ENCODE measurements at places on chromosomes 7 and 10. TPM values are rescaled to one million over a fixed set of nuclear protein-coding genes. Genes with fewer than 3 reads are reported as not detected.

- peaks cover 91% of the 10 kb centered on the region for H3K36me3 ChIP-seq
- H3K4me1 ChIP-seq = peaks cover 10% of the 10 kb centered on the region
- no peak overlapping the region for H3K27ac ChIP-seq
- H3K4me3 ChIP-seq = no peak overlapping the region
- no peaks in the 10 kb centered on the region for H3K27me3 ChIP-seq
These were observed 162.3 kb downstream of the MLLT10 start for GRCh38 chr10:21696302-21696701.

- no peak overlapping the region for H3K27ac ChIP-seq
- peak; percentile 52 for ATAC-seq
- H3K4me3 ChIP-seq = peak overlapping the region; percentile 40
- H3K4me1 ChIP-seq = peaks cover 10% of the 10 kb centered on the region
- no peaks in the 10 kb centered on the region for H3K36me3 ChIP-seq
- no peaks in the 10 kb centered on the region for H3K27me3 ChIP-seq
These were observed 182.7 kb upstream of the LYZL2 start for GRCh38 chr10:30812018-30812851.

- H3K36me3 ChIP-seq = peaks cover 40% of the 10 kb centered on the region
- no peak overlapping the region for H3K4me3 ChIP-seq
- no peaks in the 10 kb centered on the region for H3K4me1 ChIP-seq
- H3K27ac ChIP-seq = no peak overlapping the region
These were observed 41.1 kb upstream of the PRKAR1B start for GRCh38 chr7:767941-768731.

GRCh38 chr10:72765051-72765745 is 73.3 kb downstream of the MCU start:
- H3K4me3 ChIP-seq = no peak overlapping the region
- no peaks in the 10 kb centered on the region for H3K27me3 ChIP-seq
- no peak for ATAC-seq
- H3K4me1 ChIP-seq = no peaks in the 10 kb centered on the region

GRCh38 chr7:46908770-46909169 is 673.1 kb downstream of the TNS3 start:
- no peak for ATAC-seq
- no peak overlapping the region for H3K4me3 ChIP-seq

The MACC1 gene
- total RNA-seq = 1.5 TPM

The CPED1 gene
- total RNA-seq = not detected

DNA sequence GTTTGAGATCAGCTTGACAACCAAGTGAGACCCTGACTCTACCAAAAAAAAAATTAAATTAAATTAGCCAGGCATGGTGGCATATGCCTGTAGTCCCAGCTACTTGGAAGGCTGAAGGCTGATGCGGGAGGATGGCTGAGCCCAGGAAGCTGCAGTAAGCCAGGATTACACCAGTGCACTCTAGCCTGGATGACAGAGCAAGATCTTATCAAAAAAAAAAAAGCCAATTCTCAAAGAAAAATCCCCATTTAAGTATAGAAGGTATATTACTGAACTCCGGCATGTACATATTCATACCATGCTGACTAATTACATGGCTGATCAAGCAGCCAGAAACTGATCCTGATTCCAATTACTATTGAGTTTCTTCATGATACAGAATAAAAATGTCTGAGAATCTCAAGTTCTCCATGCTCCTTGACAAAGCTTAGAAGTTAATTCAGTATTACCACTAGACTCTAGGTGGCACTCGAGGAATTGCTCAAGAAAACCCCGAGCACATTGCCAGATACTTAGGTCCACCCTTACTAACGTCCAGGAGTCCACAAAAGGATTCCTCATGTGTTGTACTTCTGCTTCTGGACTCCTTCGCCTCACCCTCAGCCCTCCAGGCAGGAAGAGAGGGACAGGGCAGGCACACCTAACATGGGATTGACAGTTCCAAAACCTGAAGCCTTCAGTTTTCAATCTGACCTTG is 148.9 kb downstream of the PARD3 start:
- no peaks in the 10 kb centered on the region for H3K36me3 ChIP-seq
- peaks cover 7% of the 10 kb centered on the region for H3K27me3 ChIP-seq
- no peaks in the 10 kb centered on the region for H3K4me1 ChIP-seq
- no peak for ATAC-seq
- H3K27ac ChIP-seq = no peak overlapping the region

The SPDYE3 gene
- total RNA-seq = not detected

- peak overlapping the region; percentile 19 for H3K4me3 ChIP-seq
- H3K27ac ChIP-seq = peak overlapping the region; percentile 77
- peak; percentile 44 for ATAC-seq
- H3K36me3 ChIP-seq = peaks cover 98% of the 10 kb centered on the region
- peaks cover 49% of the 10 kb centered on the region for H3K4me1 ChIP-seq
- no peaks in the 10 kb centered on the region for H3K27me3 ChIP-seq
These were observed 13.9 kb downstream of the HNRNPA2B1 start for GRCh38 chr7:26186364-26187311.

- peaks cover 5% of the 10 kb centered on the region for H3K27me3 ChIP-seq
- H3K36me3 ChIP-seq = no peaks in the 10 kb centered on the region
- no peak overlapping the region for H3K27ac ChIP-seq
- no peak for ATAC-seq
These were observed 465.0 kb downstream of the GRID1 start for GRCh38 chr10:85901599-85901998.

The LFNG gene
- 48.8 TPM for total RNA-seq

DNA sequence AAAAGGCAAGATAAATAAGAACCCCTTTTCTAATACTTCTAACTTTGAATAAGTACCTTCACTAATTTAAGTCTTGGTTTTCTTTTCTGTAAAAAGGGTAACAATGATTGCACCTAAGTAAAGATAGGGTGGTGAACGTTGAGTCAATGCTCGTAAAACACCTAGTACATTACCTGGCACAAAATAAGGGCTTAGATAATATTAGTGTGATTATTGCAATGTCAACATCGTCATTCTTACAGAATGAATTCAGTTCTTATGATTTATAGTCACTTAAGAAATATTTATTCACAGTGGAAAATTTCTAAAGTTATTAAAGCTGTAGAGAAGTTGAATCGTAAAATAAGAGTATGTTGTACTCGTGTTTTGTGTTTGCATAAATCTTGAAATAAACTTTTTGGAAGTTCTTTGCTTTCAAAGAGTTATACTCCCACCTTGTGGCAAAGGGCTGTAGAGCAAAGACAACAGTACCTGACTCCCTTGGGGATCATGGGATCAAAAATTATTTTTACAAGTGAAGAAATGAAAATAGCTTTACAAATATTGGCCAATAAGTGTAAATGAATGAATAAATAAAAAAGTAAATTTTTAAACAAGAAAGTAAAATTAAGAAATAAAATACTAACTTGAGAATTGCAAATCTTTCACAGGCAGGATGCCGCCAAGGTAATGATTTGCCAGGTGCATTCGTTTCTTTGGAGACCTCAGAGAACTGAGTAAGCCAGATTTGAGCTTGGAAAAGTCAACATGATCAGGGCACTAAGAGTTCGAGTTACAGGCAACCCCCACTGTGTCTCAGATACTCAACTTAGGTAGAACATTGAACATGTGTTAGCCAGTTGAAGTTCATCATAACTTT is 285.8 kb upstream of the CACNA2D1 start:
- no peak for ATAC-seq
- H3K27ac ChIP-seq = no peak overlapping the region
- H3K4me1 ChIP-seq = no peaks in the 10 kb centered on the region
- H3K4me3 ChIP-seq = no peak overlapping the region

GRCh38 chr10:119263951-119264617 is 56.7 kb downstream of the GRK5 start:
- H3K36me3 ChIP-seq = no peaks in the 10 kb centered on the region
- peak overlapping the region; percentile 77 for H3K27ac ChIP-seq
- no peaks in the 10 kb centered on the region for H3K27me3 ChIP-seq
- H3K4me1 ChIP-seq = peaks cover 14% of the 10 kb centered on the region
- ATAC-seq = no peak

DNA sequence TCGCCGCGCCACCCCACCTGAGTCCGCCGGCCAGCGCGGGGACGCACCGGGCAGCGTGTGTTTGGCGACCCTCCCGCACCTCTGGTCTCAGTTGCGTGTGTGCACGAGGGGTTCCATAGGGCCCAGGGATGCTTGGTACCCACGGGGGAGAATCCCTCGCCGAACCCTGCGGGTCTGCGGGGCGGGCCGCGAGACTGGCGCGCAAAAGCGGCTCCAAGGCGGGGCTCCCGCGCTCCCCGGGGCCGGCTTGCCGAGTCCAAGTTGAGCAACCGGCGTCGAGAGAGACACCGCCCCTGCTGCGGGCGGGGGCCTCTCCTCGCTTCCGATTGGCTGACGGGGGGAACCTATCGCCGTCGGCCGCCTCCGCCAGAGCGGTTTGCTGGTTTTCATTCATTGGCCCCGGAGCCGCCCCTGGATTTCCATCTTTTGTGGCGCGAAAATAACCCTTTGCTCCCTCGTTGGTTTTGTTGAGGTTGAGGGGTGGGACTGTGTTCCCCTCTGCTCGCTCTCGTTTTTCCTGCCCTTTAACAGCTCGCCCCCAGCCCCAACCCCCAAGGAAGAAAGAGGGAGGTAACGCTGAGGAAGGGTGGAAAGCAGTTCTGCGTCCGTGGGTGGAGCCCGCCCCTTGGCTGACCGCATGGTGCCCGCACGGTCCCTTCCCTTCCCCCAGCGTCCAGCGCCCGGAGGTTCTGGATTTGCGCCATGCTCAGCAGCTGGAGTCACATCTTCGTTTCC is 4.0 kb upstream of the IGF2BP3 start:
- H3K27ac ChIP-seq = no peak overlapping the region
- H3K27me3 ChIP-seq = peaks cover 59% of the 10 kb centered on the region
- peak; percentile 85 for ATAC-seq
- peak overlapping the region; percentile 63 for H3K4me3 ChIP-seq
- peaks cover 11% of the 10 kb centered on the region for H3K4me1 ChIP-seq
- H3K36me3 ChIP-seq = peaks cover 17% of the 10 kb centered on the region

GRCh38 chr7:28984217-28984616 is 26.1 kb upstream of the TRIL start:
- H3K4me1 ChIP-seq = no peaks in the 10 kb centered on the region
- H3K27me3 ChIP-seq = no peaks in the 10 kb centered on the region
- ATAC-seq = no peak
- no peaks in the 10 kb centered on the region for H3K36me3 ChIP-seq
- no peak overlapping the region for H3K27ac ChIP-seq
- no peak overlapping the region for H3K4me3 ChIP-seq

GRCh38 chr10:3399756-3400155 is 227.2 kb upstream of the PITRM1 start:
- H3K36me3 ChIP-seq = no peaks in the 10 kb centered on the region
- H3K4me1 ChIP-seq = peaks cover 5% of the 10 kb centered on the region
- ATAC-seq = no peak
- no peaks in the 10 kb centered on the region for H3K27me3 ChIP-seq
- H3K4me3 ChIP-seq = no peak overlapping the region

DNA sequence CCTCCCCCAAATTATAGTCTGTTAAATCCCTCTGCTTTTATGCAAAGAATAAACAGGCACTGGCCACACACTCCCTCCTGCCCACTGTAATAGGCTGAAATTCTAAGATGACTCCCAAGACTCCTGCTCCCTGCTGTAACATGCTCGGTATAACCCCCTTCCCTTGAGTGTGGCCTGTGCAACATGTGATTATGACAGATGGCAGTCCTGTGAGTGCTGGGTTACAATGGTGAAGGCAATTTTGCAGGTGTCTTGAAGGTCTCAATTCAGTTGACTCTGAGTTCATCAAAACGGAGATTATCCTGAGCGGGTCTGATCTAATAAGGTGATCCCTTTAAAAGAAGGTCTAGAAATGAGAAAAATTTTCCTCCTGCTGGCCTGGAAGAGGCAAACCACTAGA is 55.9 kb downstream of the CREB3L2 start:
- no peak for ATAC-seq
- no peaks in the 10 kb centered on the region for H3K27me3 ChIP-seq
- H3K4me1 ChIP-seq = peaks cover 26% of the 10 kb centered on the region
- H3K36me3 ChIP-seq = no peaks in the 10 kb centered on the region
- no peak overlapping the region for H3K27ac ChIP-seq
- no peak overlapping the region for H3K4me3 ChIP-seq
